ENCODE measurements at places on chromosomes 13 and 19. TPM values are rescaled to one million over a fixed set of nuclear protein-coding genes. Genes with fewer than 3 reads are reported as not detected.

FLT3 gene
- not detected for total RNA-seq

CDC42EP5 gene
- 14.7 TPM for total RNA-seq

CILP2 gene
- total RNA-seq: 0.66 TPM

CYP2A6 gene
- not detected for total RNA-seq

PLPPR3 gene
- 2.5 TPM for total RNA-seq

UCHL3 gene
- total RNA-seq: 30.9 TPM

FARP1 gene
- total RNA-seq: 50.9 TPM

ADGRE1 gene
- under 0.01 TPM for total RNA-seq

DNA sequence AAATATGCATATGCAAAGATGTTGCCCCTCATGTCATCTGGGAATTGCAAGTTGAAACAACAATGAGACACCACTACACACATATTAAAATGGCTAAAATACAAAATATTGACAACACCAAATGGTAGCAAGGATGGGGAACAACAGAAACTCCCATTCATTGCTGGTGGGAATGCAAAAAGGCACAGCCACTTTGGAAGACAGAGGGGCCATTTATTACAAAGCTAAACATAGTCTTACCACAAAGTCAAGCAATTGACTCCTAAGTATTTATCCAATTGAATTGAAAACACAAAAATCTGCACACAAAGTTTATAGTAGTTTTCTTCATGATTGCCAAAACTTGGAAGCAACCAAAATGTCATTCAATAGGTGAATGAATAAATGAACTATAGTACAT lies 6.1 kb upstream of the SERPINE3 start:
- no peak overlapping the region for H3K27ac ChIP-seq
- H3K4me3 ChIP-seq: no peak overlapping the region
- no peak for DNase-seq
- no peaks in the 10 kb centered on the region for H3K36me3 ChIP-seq
- H3K4me1 ChIP-seq: no peaks in the 10 kb centered on the region

- H3K4me3 ChIP-seq: no peak overlapping the region
- H3K36me3 ChIP-seq: no peaks in the 10 kb centered on the region
- DNase-seq: no peak
- peaks cover 16% of the 10 kb centered on the region for H3K27me3 ChIP-seq
- H3K4me1 ChIP-seq: peaks cover 4% of the 10 kb centered on the region
Observed at GRCh38 chr19:42394751-42395150, 4.7 kb upstream of the CNFN start.

DNA sequence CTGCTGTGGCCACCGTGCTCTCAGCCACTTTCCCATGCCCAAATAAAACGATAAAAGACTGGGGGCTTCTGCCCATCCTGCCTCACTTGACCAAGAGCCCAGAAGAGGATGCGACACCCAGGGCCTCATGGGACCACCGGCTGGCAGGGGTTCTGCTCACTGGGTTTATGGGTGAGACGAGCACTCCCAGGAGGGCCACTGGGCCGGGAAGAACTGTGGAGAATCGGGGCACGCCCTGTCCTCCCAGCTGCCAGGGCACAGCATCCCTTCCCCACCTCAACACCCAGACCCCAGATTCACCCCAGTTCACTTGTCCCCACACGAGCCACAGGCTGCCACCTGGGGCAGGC lies 4.7 kb upstream of the F10 start:
- peaks cover 2% of the 10 kb centered on the region for H3K27me3 ChIP-seq
- H3K4me3 ChIP-seq: no peak overlapping the region
- H3K4me1 ChIP-seq: no peaks in the 10 kb centered on the region
- no peak for DNase-seq
- H3K36me3 ChIP-seq: no peaks in the 10 kb centered on the region
- no peak overlapping the region for H3K27ac ChIP-seq

DNA sequence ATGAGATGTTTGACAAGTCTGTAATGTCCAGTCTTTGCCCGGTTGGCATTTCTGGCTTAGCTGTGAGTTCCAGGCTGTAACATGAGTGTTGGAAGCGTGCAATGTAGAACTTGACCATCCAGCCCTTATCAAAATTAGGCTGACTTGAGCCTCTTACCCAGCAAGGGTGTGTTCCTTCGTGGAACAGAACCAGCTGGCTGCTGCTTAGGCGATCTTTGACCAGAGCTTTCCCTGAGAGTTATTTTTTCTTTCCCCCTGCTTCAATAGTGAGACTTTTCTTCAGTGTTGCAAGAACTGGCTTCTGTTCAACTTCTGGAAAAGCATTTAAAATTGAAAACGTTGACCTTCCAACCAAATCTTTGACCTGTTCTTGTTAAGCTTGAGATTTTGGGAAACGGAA lies 6.5 kb downstream of the TNFSF13B start:
- no peaks in the 10 kb centered on the region for H3K4me1 ChIP-seq
- H3K27ac ChIP-seq: no peak overlapping the region
- no peaks in the 10 kb centered on the region for H3K36me3 ChIP-seq
- peak; percentile 75 for DNase-seq
- no peak overlapping the region for H3K4me3 ChIP-seq

GRCh38 chr13:100464006-100464405 lies 124.6 kb downstream of the GGACT start:
- H3K27me3 ChIP-seq: no peaks in the 10 kb centered on the region
- H3K4me1 ChIP-seq: no peaks in the 10 kb centered on the region
- H3K36me3 ChIP-seq: no peaks in the 10 kb centered on the region
- H3K27ac ChIP-seq: no peak overlapping the region
- H3K4me3 ChIP-seq: no peak overlapping the region
- no peak for DNase-seq

DNA sequence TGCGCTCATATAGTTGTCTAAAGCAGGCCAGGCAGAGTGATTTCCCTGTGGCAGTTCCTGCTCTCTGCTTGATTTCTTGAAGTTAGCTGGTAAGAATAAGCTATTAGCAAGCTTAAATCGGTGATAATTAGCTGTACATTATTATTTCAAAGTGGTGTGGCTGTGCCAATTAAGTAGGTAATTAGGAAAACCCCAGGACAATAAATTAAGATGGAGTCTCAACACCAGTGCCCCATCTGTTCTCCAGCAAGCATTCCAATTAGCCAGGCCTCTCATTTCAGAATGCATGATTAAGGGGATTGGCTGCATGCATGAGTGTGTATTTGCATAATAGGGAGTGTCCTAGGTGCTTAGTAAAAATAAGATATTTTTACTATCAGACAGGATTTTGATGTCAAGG lies 342.3 kb downstream of the GPC5 start:
- H3K27me3 ChIP-seq: no peaks in the 10 kb centered on the region
- DNase-seq: no peak
- H3K4me3 ChIP-seq: no peak overlapping the region
- no peak overlapping the region for H3K27ac ChIP-seq
- H3K36me3 ChIP-seq: no peaks in the 10 kb centered on the region
- H3K4me1 ChIP-seq: no peaks in the 10 kb centered on the region

DNA sequence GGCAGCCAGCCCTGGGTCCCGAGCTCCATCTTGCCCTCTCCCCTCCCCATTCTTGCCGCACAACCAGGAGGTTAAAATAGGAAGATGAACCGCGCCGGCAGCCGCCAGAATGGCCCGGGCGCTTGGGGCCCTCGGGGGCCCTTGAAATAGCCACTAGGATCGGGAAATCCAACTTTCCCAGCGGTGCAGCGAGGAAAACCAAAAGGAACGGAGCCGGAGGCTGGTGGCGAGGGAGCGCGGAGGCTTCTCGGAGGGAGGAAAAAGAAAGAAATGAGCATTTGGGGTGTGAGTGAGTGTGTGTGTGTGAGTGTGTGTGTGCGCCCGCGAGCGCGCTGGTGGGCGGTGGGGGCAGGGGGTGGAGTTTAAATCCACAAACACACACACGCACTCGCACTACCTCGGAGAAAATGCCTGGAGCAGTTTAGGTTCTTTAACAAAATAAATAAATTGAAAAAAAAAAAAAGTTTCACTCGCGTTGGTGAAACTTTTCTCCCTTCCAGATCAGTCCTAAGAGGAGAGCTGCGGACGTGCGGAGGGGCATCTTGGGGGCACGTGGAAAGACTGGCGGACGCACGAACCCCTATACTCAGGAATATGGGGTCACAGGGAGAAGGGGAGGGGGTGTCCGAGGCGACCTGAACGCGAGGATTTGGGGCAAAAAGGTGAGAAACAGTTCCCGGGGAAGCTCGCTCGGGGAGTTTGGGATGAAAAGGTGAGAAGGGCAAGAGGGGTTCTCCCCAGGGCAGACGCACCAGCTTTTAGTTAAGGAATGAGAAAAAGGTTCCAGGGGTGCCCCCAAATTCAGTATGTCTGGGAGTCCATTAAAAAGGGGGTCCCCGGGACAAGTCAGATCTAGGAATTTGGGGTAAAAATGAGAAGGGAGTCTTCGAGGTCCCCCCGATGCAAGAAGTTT lies 1.3 kb downstream of the RFX2 start:
- H3K27ac ChIP-seq: peak overlapping the region; percentile 69
- DNase-seq: peak; percentile 69
- no peaks in the 10 kb centered on the region for H3K27me3 ChIP-seq
- peak overlapping the region; percentile 72 for H3K4me3 ChIP-seq

Data from fibroblast of lung (primary cell).